Activated T-helper 2 cell treated with anti-CD3 and anti-CD28 coated beads, Interferon-gamma antibody, Interleukin-2, Interleukin-4, amounts not matched to agents 10 μg/mL and 5 μg/mL and 100 μg/mL, durations not matched to agents 14 hours and 24 hours and 36 hours (primary cell): ENCODE measurements at places on chromosomes 1 and 21. TPM values are rescaled to one million over a fixed set of nuclear protein-coding genes. Genes with fewer than 3 reads are reported as not detected.

GRCh38 chr1:7438396-7438785 lies 332.7 kb upstream of the VAMP3 start:
- no peak for DNase-seq

GRCh38 chr21:33299181-33299752 lies 25.5 kb upstream of the IFNAR1 start:
- DNase-seq = peak; percentile 17

- DNase-seq = no peak
Observed at GRCh38 chr1:115677565-115677964, 35.8 kb downstream of the VANGL1 start.

- DNase-seq = no peak
Observed at GRCh38 chr1:145979746-145980456, 15.4 kb downstream of the POLR3GL start.

Gene FCRL1
- not detected in 2 replicates for total RNA-seq

Gene S100A3
- not detected in 2 replicates for total RNA-seq

DNA sequence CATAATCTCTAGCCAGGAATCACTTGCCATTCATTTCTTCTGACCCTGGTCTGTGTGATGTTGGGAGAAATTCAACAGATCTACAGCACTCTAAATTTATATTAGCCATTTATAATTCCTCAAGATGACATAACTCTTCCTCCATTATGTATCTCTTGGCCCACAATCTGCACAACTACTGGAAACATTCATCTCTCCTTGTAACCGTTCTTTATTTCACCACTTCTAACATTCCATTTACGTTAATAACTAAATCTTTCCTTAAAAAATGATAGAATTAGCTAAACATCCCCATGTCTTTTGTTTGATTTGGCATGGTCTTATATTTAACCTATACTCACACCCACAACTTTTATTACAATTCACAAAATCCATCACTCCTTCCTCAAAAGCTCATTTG lies 166.0 kb downstream of the COL11A1 start:
- no peak for DNase-seq

GRCh38 chr1:155261493-155261851 lies 688 bp downstream of the SCAMP3 start:
- no peak for DNase-seq

- DNase-seq = no peak
Observed at GRCh38 chr1:41414296-41414695, 53.1 kb downstream of the FOXO6 start.

DNA sequence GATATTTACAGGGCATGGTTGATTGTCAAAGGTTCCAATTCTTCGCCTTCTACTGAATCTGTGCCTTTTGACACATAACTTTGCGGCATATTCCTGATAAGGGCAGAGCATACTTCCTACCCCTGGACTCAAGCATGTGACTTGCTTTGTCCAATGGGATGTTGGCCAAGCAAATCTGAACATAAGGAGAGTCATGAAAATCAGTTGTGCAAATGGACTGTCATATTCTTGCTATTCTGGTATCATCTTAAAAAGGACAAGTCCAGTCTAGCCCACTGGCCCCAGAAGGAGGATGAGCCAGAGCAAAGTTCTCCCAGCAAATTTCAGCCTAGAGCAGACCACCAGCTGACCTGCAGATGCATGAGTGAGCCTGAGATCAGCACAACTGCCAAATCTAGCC lies 41.0 kb upstream of the MUTYH start:
- no peak for DNase-seq

GRCh38 chr21:28916150-28916893 lies 76.4 kb downstream of the LTN1 start:
- no peak for DNase-seq

DNA sequence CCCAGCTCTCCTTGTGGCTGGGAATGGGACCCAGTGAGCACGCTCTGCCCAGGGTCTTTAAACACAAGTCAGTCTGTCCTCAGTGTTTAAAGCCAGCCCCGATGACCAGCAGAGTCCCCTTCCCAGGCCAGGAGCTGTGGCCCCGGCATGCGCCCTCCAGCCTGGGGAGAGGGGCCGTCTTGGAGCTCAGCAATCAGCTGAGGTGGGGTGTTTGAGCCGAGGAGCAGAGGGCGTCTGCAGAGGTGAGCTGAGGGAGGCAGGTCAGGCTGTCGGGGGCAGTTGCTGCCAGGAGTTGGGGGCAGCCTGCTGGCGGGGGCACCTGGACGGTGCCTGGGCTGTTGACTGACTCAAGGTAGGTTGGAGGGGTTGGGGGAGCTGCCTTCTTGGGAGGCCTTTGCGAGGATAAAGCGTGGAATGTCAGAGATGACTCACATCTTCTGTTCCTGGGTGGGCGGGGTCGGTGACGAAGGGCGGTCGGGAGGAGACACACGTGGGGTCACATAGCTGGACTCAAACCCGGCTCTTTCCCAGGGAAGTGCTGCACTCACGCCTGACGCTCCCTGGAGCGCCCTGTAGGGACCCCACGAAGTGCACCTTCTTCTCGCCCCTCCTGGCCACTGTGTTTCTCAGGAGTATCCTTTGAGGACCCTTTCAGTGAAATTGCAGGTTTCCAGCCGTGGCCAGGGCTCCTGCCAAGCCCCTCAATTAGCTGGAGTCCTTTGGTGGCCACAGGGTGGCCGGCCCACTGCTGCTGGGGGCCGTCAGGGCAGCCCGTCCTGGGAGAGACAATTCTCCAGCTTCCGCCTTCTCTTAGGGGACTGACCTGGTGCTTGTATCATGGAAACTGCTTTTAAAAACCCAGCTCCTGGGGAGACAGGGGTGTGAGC lies 86.2 kb downstream of the SIK1 start:
- DNase-seq = no peak

DNA sequence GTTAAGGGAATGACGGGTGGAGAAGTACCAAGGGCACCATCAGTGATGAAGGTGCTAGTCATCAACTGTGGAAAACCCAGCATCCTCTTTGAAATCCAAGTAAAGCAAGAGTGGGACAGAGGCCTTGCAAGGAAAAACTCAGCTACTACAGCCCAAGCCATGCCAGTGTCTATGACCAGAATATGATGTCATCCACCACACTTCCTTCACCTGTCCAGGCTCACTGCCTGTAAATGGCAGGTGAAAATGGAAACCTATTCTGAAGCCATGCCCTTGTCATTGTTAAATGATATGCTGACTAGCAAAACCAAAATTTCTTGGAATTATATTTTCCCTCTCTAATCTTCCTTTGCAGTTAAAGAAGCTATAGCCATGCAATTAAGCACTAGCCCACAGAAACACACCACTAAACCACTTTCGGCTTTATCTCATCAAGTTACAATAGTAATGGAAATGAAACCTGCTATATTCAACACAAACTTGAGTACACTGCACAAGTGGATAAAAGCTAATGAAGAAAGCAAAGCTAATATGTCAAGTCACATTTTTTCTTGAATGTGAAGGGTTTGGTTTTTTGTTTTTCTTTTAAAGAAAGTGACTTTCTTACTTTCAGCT lies 96.3 kb upstream of the RALGPS2 start:
- no peak for DNase-seq

- no peak for DNase-seq
Observed at GRCh38 chr1:41517062-41517438, 32.6 kb upstream of the EDN2 start.

- no peak for DNase-seq
Observed at GRCh38 chr1:89863165-89863830, 42.5 kb downstream of the LRRC8D start.

GRCh38 chr1:106439475-106439874 lies 617.0 kb upstream of the PRMT6 start:
- no peak for DNase-seq

DNA sequence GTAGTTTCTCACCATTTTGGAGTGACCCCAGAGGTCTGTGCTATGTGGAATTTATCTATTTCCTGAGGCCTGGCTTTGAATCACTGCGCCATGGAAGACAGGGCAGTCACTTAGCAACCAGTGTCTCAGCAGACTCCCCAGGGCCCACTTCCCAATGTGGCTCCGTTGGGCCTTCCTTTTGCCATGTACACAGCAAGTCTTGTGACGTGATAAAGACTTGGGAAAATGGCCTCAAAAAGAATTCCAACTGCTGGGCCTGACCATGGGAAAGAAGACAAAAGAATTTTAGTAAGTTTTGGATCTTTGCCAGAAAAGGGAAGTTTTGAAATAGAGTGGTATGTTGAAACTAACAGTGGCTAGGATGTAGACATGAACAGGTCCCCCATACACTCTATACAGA lies 36.2 kb downstream of the TLR5 start:
- DNase-seq = no peak

GRCh38 chr1:65319141-65319540 lies 9.8 kb downstream of the DNAJC6 start:
- no peak for DNase-seq

- DNase-seq = no peak
Observed at GRCh38 chr21:42598159-42598735, 55.2 kb upstream of the PDE9A start.

DNA sequence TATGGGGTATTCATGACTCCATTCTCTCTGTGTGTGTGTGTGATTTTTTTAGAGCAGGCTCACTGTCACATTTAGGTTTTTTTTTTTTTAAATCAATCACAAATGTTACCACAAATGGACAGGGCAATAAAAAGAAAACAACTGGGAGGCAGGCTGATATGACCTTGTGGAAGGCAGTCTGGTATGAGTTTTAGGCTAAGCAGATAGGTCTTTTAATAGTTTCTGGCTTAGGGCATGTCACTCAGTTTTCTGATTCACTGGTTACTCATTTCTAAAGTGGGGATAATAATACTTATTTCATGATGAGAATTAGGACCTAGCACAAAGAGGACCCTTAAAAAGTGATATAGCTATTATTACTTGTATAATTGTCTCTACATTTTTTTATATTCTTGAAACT lies 278.9 kb downstream of the RYR2 start:
- DNase-seq = no peak

Gene ASCL5
- total RNA-seq = not detected in 2 replicates

Gene LRRC3
- 2.2 and 2.3 TPM in 2 replicates for total RNA-seq

Gene ATXN7L2
- total RNA-seq = 11.9 and 12.9 TPM in 2 replicates
